Upper lobe of right lung (tissue), 1 donor: ENCODE measurements at places on chromosomes 4 and X. TPM values are rescaled to one million over a fixed set of nuclear protein-coding genes. Genes with fewer than 3 reads are reported as not detected.
A peak's percentile ranks its signal among the peaks of the same experiment; 100 is the strongest.

GRCh38 chrX:131067846-131068745, 9.9 kb downstream of the ARHGAP36 start:
- H3K4me1 ChIP-seq = no peaks in the 10 kb centered on the region
- no peak overlapping the region for H3K4me3 ChIP-seq
- no peak overlapping the region for H3K27ac ChIP-seq
- H3K27me3 ChIP-seq = peaks cover 9% of the 10 kb centered on the region

DNA sequence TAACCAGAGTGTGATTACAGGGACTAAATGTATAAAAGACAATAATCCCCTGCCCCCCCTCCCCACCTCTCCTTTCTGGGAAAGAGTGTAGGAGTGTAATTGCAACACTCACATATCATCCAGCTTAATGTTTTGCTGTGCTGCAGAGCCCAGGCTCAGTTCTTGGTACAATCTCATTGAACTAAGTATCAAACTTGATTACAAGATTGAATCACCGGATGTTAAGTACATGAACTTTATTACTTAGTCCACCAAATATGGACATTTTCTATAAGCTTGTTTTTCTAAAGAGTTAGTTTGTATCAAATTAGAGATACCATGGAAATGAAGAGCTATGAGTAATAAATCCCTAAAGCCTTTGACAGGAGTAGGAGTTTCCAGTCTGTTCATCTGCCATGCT, 559.1 kb downstream of the ZNF674 start:
- no peak for DNase-seq
- no peaks in the 10 kb centered on the region for H3K36me3 ChIP-seq
- H3K27me3 ChIP-seq = no peaks in the 10 kb centered on the region
- no peak overlapping the region for H3K27ac ChIP-seq

DNA sequence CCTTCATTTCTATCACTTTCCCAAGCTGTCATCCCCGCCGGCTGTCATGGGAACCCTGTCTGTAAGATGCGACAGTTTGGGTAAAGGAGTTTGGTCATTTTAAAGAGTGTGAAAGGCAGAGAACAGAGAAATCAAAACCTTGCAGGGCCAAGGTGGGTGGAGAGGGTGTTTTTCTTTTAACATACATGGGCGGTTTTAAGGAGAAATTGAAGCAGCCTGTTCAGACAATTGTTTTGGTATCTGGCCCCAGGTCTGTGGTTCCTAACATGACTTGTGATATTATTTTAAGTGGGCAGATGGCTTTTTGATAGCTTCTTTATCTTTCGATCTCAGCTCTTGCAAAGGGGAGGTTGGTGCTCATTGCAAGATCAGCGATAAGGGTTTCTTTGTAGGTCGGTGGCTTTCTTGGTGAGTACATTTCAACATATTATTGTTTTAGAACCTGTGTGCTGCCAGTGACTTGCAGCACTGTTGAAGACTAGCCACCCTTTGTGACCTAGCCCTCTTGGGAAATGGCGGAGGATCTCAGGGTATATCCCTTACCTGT, 3.7 kb downstream of the PPP1R3F start:
- H3K27me3 ChIP-seq = no peaks in the 10 kb centered on the region
- H3K4me3 ChIP-seq = no peak overlapping the region
- peaks cover 11% of the 10 kb centered on the region for H3K4me1 ChIP-seq

DNA sequence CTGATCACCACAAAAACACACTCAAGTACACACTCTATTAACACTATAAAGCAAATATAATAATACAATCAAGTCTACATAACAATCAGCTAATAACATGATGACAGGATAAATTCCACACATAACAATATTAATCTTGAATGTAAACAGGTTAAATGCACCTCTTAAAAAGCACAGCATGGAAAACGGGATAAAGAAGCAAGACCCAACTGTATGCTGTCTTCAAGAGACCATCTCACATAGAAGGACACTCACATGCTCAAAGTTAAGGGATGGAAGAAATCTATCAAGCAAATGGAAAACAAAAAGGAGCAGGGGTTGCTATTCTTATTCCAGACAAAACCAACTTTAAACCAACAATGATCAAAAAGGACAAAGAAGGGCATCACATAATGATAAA, 28.1 kb downstream of the CBR4 start:
- H3K4me3 ChIP-seq = no peak overlapping the region
- no peaks in the 10 kb centered on the region for H3K27me3 ChIP-seq
- H3K4me1 ChIP-seq = no peaks in the 10 kb centered on the region
- no peak overlapping the region for H3K27ac ChIP-seq
- DNase-seq = no peak

DNA sequence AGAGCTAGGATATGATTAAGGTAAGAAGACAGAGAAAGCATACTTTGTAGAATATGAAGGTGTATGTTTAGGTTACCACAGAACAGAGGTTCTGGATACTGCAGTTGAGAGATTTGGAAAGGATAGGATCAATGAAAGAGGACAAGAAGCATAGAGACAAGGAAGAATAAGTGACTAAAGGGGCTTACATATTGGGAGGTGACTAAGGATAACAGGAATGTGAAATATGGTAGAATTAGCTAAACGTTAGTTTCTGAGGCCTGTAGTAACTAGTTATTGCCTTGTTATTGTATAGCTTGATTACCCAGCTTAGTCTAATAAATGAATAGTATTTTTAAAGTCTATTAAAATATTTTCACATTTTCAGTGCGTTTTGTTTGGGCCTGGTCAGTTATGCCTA, 38.2 kb downstream of the CENPI start:
- H3K27ac ChIP-seq = no peak overlapping the region
- DNase-seq = no peak
- no peak overlapping the region for H3K4me3 ChIP-seq
- no peaks in the 10 kb centered on the region for H3K36me3 ChIP-seq
- no peaks in the 10 kb centered on the region for H3K4me1 ChIP-seq

- no peaks in the 10 kb centered on the region for H3K4me1 ChIP-seq
- H3K27ac ChIP-seq = no peak overlapping the region
- no peaks in the 10 kb centered on the region for H3K27me3 ChIP-seq
- DNase-seq = no peak
These were observed 173.4 kb downstream of the PAPSS1 start for GRCh38 chr4:107546638-107547037.

- H3K4me3 ChIP-seq = peak overlapping the region; percentile 79
- H3K4me1 ChIP-seq = peaks cover 68% of the 10 kb centered on the region
- H3K27ac ChIP-seq = peak overlapping the region; percentile 99
- peak; percentile 94 for DNase-seq
These were observed 1.5 kb downstream of the IRF2 start for GRCh38 chr4:184472614-184473498.

- peak overlapping the region; percentile 95 for H3K27ac ChIP-seq
- no peak for DNase-seq
These were observed 25.9 kb downstream of the ZNF721 start for GRCh38 chr4:472881-473569.

GRCh38 chr4:168411318-168412150, 68.8 kb downstream of the DDX60L start:
- peaks cover 43% of the 10 kb centered on the region for H3K36me3 ChIP-seq
- no peaks in the 10 kb centered on the region for H3K27me3 ChIP-seq
- no peaks in the 10 kb centered on the region for H3K4me1 ChIP-seq
- no peak overlapping the region for H3K4me3 ChIP-seq

GRCh38 chrX:66045894-66046293, 6.0 kb upstream of the VSIG4 start:
- no peak overlapping the region for H3K4me3 ChIP-seq
- H3K27ac ChIP-seq = no peak overlapping the region
- H3K36me3 ChIP-seq = no peaks in the 10 kb centered on the region
- no peaks in the 10 kb centered on the region for H3K4me1 ChIP-seq
- H3K27me3 ChIP-seq = no peaks in the 10 kb centered on the region
- DNase-seq = no peak

Gene HAND2
- total RNA-seq = not detected

Gene TMEM131L
- total RNA-seq = 14.1 TPM

Gene TCP11X2
- not detected for total RNA-seq

Gene RAI2
- 32.1 TPM for total RNA-seq

Gene SLC6A14
- total RNA-seq = 50.2 TPM

Gene GABRG1
- total RNA-seq = not detected

Gene DRD5
- not detected for total RNA-seq

Gene NWD2
- total RNA-seq = not detected
